ENCODE measurements at places on chromosomes 13 and 19.

GRCh38 chr13:68176475-68176874, 946.3 kb upstream of the PCDH9 start:
- no peak for DNase-seq

DNA sequence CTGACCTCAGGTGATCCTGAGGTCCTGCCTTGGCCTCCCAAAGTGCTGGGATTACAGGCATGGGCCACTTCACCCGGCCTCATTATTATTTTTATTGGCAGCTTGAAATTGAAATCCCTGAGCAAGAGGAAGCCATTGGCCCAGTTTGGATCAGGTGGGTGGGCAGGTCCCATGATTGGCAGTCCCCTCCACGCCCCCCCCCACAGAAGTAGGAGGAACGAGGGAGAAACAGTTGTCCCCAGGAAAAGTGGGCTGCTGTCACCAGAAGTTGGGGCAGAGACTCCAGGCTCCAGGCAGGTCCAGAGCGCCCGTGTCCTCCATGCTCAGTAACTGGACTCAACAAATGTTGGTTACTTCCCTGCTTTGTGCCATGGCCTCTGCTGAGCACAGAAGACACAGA, 70.4 kb downstream of the SIPA1L3 start:
- DNase-seq, result no peak

DNA sequence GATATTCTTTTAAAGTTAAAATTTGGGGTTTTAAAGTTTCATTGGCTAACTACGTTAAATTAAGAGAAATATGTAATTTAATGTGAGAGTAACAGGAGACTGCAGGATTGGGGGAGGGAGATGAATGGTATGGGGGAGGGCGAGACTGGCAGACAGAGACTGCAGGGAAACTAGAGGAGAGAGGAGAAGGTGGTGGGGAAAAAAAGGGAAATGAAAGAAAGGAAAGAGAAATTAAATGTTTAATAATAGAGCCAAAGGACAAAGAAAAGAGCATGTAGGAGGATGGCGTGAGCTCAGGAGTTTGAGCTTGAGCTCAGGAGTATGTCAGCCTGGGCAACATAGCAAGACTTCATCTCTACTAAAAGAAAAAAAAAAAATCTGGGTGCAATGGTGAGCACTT, 115.9 kb downstream of the RFC3 start:
- DNase-seq, result no peak

GRCh38 chr13:51020600-51020999, 90.5 kb downstream of the C13orf42 start:
- DNase-seq, result no peak

DNA sequence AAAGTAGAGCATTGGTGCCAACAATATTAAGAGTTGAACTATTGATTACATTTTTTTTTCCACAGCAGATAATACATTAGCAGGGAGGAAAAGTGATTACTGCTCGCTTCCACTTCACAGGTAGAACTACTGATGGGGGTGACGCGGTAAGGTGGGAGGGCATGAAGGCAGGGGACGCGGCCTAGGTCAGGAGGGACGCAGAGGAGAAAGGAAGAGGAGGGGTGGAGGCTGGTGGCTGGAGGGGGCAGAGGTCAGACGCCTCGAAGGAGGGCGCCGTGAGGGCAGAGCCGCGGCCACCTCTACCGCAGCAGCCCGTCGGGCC, 287 bp upstream of the B3GLCT start:
- no peak for DNase-seq

DNA sequence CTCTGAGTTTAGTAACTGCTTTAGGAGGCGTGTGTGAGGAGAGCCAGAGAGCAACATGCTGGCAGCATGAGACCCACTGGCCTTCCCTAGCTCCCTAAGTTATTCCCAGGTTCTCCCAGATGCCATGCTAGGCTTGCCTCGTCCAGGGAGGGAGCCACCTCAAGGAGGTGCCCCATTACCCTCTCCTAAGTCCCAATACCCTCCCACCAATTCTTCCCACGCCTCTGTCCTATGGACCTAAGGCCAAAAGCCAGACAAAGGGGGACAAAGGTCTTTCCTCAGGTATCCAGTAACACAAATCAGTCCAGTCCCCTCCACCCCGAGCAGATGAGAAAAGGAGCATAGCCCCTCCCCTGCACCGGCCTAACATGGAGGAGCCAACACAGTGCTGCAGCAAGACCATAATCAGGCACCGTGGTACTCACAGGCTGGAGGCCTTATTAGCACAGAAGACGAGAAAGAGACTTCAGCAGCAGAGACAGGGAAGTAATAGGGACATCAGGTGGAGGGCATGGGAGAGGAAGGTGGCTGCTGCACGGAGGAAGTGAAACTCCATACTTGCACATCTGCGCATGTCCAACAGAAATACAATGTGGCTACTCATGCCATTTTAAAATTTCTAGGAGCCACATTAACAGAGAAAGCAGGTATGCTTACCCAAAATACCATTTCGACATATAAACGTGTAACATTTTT, 46.3 kb downstream of the BRD4 start:
- no peak for DNase-seq

DNA sequence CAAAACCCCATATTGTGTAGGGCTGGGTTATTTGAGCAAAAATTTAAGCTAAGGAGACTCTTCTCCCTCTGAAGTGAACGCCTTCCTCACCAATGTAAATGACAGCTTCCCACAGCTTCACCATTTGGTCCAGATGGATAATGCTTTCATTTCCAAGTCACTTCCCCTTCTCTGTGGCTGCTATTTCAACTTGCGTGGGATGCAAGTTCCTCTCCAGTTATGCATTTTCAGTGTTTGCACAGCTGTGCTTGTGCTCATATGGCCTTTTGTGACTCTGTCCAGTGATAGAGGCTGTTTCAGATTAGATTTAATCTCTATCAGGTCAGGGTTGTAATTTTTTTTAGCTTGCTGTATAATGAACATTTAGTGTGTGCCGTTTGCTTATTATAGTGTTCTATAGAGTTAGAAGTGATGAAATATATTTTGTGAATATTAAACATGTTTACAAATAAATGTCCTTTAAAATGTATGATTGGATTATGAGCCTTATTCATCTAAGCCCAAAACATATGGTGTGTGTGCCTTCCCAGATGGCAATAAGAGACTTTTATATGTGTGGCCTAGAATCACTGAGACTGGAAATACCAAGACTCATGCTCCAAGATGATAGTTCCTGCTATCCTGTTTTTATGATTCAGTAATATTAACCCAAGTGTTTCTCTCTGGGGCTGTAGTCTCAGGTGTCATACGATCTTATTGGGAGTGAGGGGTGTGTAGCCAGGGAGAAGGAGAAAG, 86.6 kb downstream of the TNFRSF19 start:
- DNase-seq, result no peak

DNA sequence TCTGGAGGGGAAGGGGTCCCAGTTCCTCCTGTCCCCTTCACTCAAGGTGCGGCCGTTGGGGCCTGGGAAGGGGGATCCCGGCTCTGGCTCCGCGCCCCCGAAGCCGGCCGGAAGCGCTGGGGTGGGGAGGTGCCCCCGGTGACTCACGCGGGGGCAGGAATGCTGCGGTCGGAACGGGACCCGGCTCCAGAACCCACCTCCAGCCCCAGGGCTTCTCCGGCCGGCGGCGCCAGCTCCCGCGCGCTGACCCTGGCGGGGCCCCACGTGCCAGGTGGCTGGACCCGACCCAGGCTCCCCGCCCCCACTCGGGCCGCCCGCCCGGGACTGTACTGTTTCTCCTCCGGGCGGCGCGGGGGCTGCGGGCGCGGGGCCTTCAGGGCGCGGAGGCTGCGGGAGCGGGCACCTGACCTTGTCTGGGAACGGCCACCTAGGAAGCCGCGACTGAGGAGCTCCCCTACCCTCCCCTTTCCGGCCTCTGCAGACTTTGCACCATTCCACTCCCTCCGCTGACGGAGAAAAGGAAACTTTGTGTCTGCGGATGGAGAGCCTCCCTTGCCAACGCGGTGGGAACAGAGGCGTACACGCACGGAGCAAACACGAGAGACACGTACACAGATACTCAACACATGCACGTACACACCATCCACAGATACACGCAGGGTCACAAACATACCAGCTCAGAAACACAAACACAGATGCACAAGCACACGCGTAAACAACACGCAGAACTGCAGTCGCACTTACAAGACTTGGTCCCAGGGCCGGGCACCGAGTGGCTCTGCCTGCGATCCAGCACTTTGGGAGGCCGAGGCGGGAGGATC, 7.2 kb downstream of the AXL start:
- DNase-seq, result peak; percentile 77

DNA sequence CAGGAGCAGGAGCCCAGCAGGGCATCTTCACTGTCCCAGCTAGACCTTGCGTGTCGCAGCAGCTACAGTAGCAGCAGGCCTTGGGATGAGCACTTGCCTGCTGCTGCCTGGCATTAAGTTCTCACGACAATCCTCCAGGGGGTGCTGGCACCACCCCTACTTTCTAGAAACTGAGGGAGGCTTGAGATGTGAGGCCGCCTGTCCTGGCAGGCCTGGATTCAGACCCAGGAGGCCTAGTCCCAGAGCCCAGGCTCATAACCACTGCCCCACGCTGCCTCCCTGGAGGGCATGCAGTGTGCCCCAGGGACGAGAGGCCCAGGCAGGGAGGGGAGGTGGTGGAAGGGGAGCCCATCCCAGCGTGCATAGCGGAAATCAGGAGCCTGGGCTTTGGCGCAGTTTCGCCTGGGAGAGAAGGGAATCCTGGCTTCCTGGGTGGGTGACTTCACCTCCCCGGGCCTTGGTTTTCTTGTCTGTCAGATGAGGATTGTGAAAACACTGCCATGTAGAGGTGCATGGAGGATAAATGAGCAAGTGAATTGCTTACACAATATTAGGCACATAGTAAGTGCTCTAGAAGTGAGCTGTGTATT, 26.1 kb downstream of the PPP5C start:
- DNase-seq, result no peak

DNA sequence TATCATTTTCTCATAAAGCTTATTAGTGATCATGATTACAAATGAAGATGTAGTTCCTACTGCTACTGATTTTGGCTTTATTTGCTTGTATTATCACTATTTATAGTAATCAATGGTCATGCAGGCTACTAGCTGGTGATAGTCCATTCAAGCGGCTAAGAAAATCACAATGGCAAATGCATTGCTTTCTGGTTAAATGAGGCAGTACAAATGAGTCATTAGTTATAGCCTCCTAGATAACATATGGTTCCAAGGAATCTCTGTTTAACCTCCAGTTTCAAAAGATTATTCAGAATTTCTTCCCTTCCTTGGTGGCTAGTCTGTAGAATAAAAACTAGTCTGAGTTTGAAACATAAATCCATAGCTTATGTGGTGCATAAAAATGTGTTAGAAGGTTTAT, 141.3 kb upstream of the HTR2A start:
- DNase-seq, result no peak

GRCh38 chr13:39928261-39928660, 272.8 kb downstream of the COG6 start:
- DNase-seq, result no peak

GRCh38 chr19:10270616-10271394, at the start of gene ICAM1:
TSS of gene ICAM1 (plus strand) at chr19:10271120. CDS start at chr19:10271160, 40 bp downstream.
- peak; percentile 91 for DNase-seq

GRCh38 chr13:75978818-75979217, 342.7 kb downstream of the LMO7 start:
- no peak for DNase-seq
